ENCODE measurements at places on chromosomes 3 and 15. TPM values are rescaled to one million over a fixed set of nuclear protein-coding genes. Genes with fewer than 3 reads are reported as not detected.

DNA sequence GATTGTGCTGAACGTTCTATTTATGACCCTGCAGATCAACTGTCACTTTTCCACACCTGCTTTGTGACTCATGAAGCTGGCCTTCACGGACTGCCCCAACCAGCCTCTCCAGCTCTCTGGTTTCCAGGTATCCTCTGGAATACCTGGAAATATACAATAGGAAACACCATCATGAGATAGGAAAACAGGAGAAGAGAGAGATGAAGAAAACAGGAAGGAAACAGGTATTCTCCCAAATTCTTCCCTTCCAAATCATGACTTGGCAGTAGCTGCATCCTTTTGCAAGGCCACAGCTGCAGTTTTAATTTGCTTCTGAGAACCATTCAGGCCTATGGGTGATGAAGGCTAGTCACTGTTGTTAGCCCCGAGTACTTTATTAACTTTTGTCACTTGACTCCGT lies 909.1 kb downstream of the EPHA3 start:
- no peaks in the 10 kb centered on the region for H3K27me3 ChIP-seq
- DNase-seq = no peak
- H3K36me3 ChIP-seq = no peaks in the 10 kb centered on the region
- no peak overlapping the region for H3K27ac ChIP-seq
- no peak overlapping the region for H3K4me3 ChIP-seq

GRCh38 chr3:183524476-183524875 lies 31.0 kb downstream of the KLHL6 start:
- no peaks in the 10 kb centered on the region for H3K27me3 ChIP-seq
- no peak for DNase-seq
- H3K27ac ChIP-seq = no peak overlapping the region
- H3K4me1 ChIP-seq = peaks cover 36% of the 10 kb centered on the region
- H3K36me3 ChIP-seq = peaks cover 52% of the 10 kb centered on the region

The RETNLB gene
- not detected for total RNA-seq

DNA sequence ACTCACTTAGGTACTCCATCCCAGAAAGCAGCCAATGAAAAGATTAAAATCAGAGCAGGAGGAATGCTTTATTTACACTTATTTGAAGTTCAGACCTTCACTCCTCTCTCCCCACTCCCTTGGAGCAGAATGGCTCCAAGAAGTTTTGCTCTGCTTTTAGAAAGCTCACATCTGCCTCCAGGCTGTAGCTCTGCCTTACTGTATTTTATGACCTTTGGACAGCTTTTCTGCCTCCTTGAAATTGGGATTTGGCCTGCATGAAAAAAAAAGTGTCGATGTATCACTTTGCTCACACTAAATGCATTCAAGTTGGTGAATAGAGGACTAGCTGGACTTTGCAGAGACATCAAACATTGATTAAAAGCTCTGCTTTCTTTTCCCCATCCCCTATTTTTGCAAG lies 95.3 kb downstream of the SLC9A9 start:
- no peaks in the 10 kb centered on the region for H3K36me3 ChIP-seq
- H3K4me1 ChIP-seq = peaks cover 28% of the 10 kb centered on the region
- no peak for DNase-seq
- no peaks in the 10 kb centered on the region for H3K27me3 ChIP-seq

GRCh38 chr3:171851660-171852058 lies 8.5 kb downstream of the TMEM212 start:
- H3K4me1 ChIP-seq = peaks cover 14% of the 10 kb centered on the region
- no peak for DNase-seq
- H3K36me3 ChIP-seq = peaks cover 2% of the 10 kb centered on the region
- H3K27me3 ChIP-seq = peaks cover 21% of the 10 kb centered on the region
- H3K4me3 ChIP-seq = no peak overlapping the region

The PIGZ gene
- total RNA-seq = 0.27 TPM

All from activated CD8-positive, alpha-beta T cell treated with anti-CD3 and anti-CD28 coated beads for 36 hours (primary cell).